HT-29 (cell line): ENCODE measurements at places on chromosomes 13 and 19. TPM values are rescaled to one million over a fixed set of nuclear protein-coding genes. Genes with fewer than 3 reads are reported as not detected.

DNA sequence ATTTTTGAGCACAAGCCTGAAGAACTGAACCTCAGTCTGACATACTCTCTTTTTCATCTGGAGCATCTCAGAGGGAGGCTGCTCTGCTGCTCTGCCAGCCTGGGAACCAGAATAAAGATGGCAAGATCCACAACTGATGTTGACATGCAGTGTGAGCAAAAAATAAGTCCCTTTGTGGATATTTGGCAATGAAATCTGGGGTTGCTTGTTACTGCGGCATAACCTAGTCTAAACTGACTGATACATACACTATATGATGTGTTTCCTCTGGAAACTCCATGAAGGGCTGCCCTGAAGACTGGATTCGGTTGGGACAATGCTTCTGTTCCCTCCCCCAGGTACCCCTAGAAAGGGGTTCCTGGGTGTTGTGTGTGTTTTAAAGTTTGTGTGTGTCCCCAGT, 106.7 kb downstream of the IER2 start:
- DNase-seq, result no peak

DNA sequence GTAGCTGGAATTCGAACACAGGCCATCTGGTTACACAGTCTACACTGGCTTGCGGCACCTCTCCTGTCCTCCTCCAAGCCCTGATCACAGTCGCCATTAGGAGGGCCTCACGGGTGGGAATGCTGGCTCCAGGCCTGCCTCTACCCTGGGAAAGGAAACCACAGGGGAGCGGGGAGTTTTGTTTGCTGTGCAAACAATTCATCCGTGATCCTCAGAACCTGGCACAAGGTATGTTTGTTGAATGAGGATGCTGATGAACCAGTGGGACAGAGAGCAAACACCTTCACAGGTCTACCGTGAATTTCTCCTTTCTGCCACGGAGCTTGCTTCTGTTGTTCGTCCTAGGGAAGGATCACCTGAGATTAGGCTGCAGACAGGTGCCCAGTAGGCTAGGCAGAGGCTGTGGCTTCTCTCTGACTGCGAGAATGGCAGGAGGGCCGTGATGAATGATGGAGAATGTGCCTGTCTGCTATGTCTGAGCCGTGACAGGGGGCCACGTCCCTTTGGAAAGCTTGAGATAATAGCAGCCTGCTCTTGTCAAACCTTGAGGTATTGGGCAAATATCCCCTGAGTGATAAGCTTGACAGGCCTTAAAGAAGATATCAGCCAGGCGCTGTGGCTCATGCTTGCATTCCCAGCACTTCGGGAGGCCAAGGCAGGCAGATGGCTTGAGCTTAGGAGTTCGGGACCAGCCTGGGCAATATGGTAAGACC, 36.7 kb downstream of the PIN1 start:
- peak; percentile 4 for DNase-seq

DNA sequence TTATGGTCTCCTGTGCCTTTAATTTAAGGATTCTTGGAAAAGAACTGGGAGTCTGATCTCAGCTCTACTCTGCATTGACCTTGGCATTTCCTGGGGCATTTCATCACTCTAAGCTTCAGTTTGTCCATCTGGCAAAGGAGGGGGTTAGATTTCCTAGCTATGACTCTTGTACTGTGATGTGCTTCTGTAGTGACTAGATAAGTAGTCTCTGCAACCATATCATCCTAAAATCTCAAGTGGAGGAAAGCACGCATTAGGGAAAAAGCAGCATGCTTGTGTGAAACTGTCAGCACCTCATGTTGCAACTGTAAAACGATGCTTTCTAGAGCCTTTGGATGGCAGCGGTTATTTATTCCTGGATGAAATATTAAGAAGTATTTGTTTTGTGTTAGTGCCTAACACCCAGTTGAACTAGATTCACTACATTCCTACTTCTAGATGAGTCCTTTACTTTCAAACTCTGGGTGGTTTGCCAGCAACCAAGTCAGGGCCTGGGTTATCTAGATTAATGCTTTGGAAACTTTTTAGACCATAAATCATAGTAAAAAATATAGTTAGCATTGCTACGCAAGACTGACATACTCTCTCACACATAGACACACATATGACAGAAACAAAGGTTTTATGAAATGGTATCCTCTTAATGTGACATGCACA, 6.8 kb downstream of the WDFY2 start:
- peak; percentile 56 for DNase-seq

DNA sequence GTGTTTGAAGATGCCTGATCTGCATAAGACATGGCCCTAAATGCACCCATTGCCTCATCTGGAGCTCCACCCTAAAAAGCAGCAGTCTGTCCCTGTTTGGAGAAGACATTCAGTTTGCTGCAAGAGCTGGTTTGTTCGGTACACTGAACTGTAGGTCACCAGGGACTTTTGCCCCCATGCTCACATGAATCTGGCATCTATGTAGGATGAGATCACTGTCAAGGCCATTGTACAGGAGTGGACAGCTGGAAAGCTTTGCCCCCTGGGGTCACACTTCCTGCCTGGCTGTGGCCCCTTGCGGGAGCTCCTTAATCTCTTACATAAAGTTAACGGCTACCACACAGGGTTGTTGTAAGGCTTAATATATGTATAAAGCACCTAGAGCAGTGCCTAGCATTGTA, 73.0 kb downstream of the IPO5 start:
- DNase-seq, result no peak

DNA sequence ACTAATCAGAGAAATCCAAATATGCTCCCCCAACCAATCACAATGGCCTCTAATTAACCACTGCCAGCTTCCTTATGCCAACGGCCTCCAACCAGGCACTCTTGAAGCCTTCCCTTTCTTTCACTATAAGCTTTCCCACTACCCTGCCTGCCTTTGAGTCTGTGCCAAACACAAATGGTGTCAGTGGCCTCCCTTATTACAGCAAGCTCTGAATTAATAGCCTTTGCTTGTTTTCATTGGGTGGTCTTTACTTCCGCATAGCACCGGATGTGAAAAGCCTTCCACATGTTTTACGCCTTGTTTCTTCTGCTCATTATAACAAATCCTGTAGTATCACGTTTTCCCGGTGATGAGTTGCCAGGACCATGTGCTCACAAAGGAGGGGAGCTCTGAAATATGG, 1.4 kb upstream of the EDDM13 start:
- DNase-seq, result no peak

GRCh38 chr13:44667943-44668342, 91.8 kb upstream of the TSC22D1 start:
- DNase-seq, result no peak

DNA sequence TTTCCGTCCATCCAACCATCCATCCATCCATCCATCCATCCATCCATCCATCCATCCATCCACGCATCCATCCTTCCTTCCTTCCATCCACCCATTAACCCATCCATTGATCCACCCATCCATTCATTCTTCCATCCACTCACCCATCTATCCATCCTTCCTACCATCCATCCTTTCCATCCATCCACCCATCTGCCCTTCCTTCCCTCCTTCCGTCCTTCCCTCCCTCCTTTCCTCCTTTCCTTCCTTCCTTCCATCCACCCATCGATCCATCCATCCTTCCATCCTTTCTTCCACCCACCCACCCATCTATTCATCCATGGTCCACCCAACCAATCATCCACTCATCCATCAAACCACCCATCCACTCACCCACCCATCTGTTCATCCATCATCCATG, 70.1 kb downstream of the MLLT1 start:
- DNase-seq, result no peak

DNA sequence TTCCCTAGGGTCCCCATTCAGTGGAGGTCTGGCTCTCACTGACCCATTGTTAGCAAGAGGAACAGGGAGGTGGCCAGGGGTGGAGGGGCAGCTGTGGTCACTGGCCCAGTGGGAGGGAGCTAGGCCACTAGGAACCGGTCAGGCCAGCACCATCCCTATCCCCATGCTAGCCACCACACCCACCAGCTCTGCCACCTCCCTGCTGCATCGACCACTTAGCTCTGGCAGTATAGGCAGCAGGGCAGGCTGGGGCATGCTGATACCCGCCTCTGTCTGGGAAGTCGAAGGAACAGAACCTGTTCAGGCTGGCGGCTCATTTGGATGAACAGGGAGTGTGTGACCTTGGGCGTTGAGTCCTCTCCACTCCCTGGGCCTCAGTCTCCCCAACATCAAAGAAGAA, 4.7 kb downstream of the PPP1R13L start:
- DNase-seq, result peak; percentile 23

- DNase-seq, result peak; percentile 45
Observed at GRCh38 chr19:29845574-29846176, 33.9 kb downstream of the CCNE1 start.

DNA sequence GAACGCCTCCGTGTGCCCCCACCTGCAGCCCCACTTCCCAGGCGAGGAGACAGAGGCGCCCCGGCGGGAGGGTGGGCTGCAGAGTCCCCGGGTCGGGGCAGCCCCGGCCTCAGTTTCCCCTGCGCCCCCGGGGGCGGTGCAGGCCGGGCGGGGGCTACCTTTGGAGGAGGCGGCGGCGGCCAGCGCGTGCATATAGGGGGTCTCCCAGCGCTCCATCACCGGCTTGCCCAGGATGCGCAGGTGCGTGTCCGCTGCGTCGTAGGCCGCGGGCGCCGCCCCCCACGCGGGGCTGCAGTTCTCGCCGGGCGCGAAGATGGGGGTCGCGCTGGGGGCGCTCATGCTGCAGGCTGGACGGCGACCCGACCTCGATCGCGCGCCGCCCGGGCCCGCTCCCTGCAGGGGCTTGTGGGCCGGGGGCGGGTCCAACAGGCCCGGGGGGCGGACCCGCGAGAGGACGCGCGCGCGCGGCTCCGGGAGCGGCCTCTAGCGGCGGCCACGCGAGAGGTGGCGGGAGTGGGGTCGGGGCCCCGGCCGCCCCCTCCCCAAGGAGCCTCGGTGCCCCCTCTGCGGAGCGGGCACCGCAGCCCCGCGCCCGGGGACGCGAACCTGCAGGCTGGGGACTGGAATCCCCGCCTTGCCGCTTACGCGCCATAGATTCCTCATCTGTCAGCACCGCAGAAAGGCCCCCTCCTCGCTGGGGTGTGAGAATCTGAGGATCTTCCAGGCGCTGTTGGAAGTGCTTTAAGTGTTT, at the start of gene GAMT:
Gene GAMT (minus strand): TSS at position 405 of the 751 bp plus-strand sequence. CDS start 66 bp downstream, at position 339.
- DNase-seq, result no peak

GRCh38 chr13:52411629-52412028, 5.7 kb upstream of the THSD1 start:
- DNase-seq, result peak; percentile 16

DNA sequence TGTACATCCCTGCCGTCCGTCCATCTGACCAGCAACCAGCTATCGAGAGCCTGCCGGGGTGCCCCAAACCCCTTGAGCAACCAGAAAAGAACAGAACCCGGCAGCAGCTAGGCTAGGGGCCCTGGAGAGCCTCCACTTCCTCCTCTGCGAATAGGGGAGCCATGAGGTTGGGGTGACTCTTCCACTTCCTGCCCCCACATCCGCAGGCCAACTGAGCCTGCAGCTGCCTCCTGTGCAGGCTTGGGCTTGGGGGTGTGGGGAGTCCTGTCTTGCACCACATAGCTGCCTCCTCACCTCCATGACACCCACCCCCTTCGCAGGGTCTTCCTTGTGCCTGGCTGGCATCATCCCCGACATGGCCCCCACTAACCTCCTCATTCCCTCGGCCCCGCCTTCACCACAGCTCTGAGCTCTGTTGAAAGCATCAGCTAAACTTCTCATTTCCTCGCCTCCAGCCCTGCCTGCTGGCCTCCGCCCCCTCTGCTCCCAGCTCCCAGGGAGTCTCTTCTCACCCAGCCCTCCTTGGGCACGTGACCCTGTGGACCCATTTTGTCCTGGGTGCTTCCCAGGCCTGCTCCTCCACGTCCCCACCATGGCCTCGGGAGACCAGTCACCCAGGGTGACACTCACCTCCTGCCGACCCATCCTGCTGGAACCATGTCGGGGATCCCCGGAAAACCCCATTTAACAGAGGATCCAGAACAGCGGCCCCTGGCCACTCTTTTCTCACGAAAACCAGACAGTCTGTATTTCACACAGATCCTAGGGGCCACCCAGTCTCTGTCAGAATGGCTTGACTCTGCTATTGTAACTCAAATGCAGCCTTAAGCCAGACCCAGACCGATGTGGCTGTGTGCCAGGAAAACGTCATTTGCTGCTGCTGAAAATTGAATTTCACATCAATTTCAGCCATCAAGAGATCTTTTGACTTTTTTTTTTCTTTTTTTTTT, 50.4 kb downstream of the MYO9B start:
- no peak for DNase-seq

GRCh38 chr13:93945621-93946020, 533.9 kb downstream of the DCT start:
- no peak for DNase-seq

DNA sequence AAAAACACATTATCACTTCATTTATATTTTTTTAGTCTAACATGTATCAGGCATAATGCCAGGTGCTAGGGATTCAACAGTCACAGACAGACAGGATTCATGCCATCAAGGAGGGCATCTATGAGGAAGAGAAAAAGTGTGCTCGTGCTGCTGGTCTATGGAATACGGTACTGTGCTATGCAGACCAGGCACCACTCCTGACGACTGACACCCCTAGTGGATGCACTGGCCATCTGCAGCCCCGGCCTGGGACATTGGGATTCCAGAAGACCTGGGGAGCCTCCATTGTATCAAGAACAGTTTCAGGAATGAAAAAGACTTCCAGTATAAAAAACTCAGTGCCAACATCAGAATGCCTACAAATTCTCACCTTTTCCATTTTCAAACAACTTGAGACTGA, 94.0 kb downstream of the KLF12 start:
- DNase-seq, result peak; percentile 83

GRCh38 chr13:76860706-76861105, 25.5 kb downstream of the KCTD12 start:
- no peak for DNase-seq

DNA sequence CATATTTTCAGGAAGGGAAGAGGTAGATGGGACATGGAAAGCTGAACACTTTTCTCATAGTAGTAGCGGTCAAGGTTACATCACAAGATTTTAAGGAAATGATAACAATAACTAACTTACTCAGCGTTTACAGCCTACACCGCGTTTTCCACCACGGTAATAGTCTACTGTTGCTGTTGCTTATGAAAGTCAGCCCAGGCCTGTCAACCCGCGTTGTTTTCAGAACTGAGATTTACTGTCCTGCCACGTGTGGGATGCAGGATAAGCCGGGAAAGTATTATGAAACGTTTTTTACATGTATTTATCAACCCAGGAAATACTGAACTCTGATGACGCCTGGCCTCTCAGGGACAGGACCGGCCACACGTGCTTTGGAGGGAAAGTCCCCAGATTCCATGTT, 36.0 kb upstream of the LAMP1 start:
- DNase-seq, result no peak

DNA sequence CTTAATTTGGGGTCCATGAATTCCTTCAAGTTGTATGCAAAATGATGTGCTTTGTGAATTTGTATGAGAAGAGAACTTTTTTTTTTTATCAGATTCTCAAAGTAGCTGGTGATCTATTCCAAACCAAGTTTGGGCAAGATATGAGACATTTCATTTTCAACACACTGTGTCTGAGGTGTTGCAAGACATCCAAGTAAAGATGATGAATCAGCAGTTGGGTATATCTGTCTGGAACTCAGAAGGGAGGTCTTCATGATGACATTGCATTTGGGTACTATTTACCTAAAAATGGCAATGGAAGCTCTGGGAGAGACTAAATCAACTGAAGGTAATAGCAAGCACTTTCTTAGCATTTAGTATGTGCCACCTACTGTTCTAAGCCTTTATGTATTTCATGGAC, 2.8 kb downstream of the FAM124A start:
- DNase-seq, result no peak

- no peak for DNase-seq
Observed at GRCh38 chr13:114319441-114319913, 5.2 kb downstream of the CHAMP1 start.

Gene NLRP5
- not detected in 2 replicates for total RNA-seq

Gene DZIP1
- total RNA-seq, result not detected in 2 replicates

Gene PSG1
- not detected in 2 replicates for total RNA-seq

Gene ZNF382
- not detected in 2 replicates for total RNA-seq

Gene JOSD2
- 89.2 and 92.5 TPM in 2 replicates for total RNA-seq

Gene KLK15
- not detected in 2 replicates for total RNA-seq

Gene GCDH
- total RNA-seq, result 24.6 and 27.2 TPM in 2 replicates
